Renal cortex interstitium (tissue), 15 donors: ENCODE measurements at places on chromosomes 6 and 20. TPM values are rescaled to one million over a fixed set of nuclear protein-coding genes. Genes with fewer than 3 reads are reported as not detected.

- DNase-seq: peak; percentile 35
These were observed 17.9 kb upstream of the CCDC170 start for GRCh38 chr6:151475653-151476523.

- DNase-seq: no peak
These were observed 11.9 kb upstream of the TNFRSF21 start for GRCh38 chr6:47321577-47321976.

GRCh38 chr20:10469056-10469455 is 34.0 kb downstream of the SLX4IP start:
- no peak for DNase-seq

DNA sequence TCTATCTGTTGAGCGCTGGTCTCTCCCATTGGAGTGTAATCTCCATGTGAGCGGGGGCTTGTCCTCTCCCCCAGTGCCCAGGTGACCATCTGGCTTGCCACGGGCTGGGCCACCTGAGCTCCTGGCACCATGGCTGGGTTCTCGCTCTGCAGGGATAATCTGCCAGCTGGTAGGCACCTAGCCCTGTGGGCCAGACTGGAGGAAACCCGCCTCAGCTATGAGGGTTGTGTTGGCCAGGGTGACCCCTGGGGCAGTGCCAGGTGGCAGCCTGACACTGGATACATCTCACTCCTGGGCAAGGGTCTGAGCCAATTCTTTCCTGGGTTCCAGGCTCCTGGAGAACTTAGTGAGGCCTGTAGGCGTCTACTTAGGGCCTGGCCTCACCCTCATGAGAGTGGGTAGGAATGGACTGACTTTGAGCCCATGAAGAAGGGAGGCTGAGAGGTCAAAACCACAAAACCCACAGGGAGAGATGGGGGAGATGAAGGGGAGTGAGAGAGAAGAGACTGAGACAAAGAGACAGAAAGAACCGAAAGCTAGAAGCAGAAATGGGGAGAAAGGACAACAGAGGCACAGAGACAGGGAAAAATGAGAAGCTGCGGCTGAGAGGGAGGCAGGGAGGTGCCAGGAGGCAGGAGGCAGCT is 5.8 kb upstream of the SLC52A3 start:
- no peak for DNase-seq

DNA sequence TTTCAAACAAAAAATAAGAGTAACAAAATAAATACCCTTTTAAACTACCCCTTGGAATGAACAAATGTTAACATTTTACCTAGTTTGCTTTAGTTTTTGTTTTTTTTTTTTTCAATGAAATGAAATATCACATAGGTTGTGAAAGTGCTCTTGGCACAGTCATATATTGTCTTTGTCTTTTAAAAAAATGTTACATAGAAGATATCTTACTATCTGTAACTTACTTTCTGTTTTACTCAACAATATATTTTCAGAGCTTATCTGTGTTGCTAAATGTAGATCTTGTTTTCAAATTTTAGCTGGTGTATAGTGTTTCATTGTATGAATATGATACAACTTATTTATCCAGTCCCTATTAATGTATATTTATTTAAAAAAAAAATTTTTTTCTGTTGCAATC is 8.6 kb downstream of the CEP57L1 start:
- DNase-seq: no peak

DNA sequence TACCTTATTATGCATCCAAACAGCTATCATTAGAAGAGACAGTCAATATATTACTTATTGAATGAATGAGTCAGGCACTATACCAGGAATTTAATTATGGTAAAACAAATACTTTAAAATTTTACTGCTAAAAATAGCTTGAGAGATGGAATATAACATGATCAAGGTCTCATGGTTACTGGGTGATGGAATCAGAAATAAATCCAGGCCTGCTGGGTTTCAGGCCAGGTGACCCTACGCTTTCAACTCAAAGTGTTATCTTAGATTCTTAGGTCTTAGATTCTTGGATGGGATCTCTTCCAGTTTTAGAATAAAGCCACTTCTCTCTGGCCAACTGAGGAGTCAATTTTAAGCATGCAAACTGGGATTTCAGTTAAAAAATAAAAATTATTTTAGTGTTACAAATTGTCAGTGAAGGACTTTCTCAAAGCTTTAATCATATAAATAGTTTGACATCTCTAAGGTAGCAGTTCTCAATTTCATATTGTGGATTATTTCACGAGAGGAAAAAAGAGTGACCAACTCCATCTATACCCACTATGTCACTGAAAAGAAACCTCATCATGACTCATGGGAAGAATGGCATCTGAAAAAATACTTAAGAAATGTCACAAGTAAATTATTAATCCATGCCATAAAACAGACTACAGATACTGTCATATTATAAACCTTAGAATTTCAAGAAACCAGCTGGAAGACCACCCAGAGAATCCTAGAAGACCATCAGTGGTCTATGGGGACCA is 283.4 kb upstream of the RUNX2 start:
- DNase-seq: no peak

GRCh38 chr6:158816329-158816728 is 2.8 kb downstream of the EZR start:
- no peak for DNase-seq

The ARG1 gene
- polyA plus RNA-seq: 0.71 TPM

GRCh38 chr6:139368661-139369060 is 5.8 kb downstream of the CITED2 start:
- DNase-seq: no peak

DNA sequence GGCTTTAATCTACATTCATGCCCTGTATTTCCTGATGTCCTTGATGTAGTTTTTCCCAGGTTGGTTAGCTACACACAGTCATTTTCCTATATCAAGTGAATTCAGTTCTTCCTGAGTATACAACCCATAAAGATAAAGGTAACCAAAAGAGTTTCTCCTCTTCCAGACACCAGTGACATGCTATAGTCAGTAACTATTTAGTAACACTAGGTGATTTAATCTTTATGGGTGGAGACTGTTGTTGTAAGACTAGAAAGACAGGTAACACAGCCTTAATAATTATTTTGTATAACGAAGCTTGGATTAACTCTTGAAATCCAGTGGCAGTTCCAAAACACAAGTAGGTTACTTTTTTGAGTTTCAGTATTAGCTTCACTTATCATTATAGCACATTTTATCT is 17.6 kb downstream of the MCUR1 start:
- DNase-seq: no peak

The TCP11 gene
- 1.8 TPM for polyA plus RNA-seq

DNA sequence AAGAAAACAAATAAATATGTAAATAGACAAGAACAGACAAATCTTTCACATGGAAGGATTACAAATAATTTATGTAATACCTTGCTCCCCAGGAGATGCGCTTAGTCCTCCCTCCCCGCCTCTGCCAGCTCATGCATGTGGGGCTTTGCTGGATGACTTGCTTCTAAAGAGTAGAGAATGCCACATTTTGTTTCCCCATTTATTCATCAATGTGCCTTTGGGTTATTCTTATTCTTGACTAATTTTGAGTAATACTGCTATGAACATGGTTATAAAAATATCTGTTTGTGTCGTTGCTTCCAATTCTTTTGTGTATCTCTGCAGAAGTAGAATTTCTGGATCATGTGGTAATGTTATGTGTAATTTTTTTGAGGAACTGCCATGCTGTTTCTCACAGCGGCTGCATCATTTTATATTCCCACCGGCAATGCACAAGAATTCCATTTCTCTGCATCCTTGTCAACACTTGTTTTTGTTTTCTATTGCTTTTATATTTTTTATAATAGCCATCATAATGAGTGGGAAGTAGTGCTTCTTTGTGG is 23.8 kb upstream of the DUSP22 start:
- no peak for DNase-seq
